Stimulated activated CD4-positive, alpha-beta T cell treated with anti-CD3 and anti-CD28 coated beads, TNF-alpha, amount 100 ng/mL, for 1 hour (primary cell): ENCODE measurements at places on chromosomes 5 and 9.

DNA sequence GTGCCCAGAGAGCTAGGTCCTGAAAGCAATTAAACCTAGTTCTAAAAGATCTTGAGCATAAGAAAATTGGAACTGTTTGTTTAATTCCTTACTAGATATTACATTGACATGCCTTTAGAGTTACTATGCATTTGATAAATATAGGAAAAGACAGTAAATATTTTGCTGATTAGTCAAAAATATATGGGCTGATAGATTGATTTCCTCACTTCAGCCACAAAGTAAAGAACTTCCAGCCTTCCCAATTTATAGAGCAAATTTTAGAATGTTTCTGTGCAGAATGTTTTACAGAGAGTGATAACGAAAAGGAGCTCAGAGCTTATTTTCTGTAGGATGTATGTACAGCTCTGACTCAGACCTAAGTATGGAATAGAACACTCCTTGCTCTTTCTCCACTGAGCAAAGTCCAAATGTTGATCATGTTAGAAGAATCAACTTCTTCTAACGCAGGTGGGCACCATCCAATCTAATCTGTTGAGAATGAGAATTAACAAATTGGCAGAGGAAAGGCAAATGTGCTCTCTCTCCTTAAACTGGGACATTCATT, 72.9 kb upstream of the PAM start:
- DNase-seq, result no peak

DNA sequence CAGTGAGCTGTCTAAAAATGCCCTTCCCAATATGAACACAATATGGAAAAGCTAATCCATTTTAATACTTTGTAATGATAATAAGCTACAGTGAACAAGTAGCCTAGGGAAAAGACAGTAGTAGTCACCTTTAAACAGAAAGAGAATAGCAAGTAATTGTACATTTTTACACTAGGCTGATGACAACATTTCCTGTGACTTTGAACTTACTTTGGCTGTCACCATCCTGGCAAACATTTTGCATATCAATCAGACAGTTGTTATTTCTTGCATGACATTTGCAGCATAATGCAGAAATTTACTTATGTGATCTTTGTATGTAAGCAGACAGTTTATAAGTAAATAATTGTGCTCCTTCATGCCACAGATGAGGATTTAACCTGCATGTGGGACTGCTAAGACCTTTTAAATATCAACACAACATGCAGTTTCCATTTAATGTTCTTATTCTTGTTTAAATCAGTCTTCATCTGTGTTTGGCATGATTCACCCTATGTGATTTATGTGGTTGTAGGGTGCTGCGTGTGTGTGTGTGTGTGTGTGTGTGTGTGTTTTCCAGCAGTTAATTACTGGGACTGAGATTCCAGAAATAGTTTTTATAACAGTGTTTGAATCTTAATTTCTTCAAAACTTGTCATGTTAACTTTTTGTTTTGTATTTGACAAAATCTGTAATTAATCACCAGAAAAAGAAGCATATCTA, 997.1 kb upstream of the ARRDC3 start:
- no peak for DNase-seq

DNA sequence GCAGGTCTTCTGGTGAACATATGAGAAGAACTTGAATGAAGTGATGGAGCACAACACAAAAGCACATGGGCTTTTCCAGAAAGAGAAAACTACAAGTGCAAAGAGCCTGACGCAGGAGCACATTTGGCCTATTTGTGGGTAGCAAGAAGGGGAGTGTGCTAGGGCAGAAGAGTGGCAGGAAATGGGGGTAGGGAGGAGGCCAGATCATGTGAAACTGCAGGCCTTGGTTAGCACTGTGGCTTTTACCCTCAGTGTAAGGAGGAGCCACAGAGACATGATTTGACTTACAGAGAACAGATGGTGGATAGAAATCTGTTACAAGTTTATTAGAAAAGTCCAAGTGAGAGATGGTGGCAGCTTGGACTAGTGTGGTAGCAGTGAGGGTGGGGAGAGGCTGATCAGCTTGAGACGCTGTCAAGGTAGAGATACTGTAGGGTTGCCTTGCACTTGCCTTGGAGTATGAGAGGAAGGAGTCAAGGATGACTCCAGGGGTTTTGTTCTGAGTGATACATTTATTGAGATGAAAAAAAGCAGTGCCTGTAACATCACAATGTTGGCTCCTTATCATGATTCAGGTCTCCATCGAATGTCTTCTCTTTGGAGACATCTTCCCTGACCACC, 126.7 kb downstream of the PPP2R2B start:
- peak; percentile 8 for DNase-seq

GRCh38 chr5:127564002-127564769, 46.7 kb downstream of the PRRC1 start:
- DNase-seq, result peak; percentile 2

- no peak for DNase-seq
Measured at GRCh38 chr9:37992924-37993349, 76.1 kb downstream of the SHB start.

- no peak for DNase-seq
Measured at GRCh38 chr5:178992291-178992895, 2.7 kb downstream of the GRM6 start.

DNA sequence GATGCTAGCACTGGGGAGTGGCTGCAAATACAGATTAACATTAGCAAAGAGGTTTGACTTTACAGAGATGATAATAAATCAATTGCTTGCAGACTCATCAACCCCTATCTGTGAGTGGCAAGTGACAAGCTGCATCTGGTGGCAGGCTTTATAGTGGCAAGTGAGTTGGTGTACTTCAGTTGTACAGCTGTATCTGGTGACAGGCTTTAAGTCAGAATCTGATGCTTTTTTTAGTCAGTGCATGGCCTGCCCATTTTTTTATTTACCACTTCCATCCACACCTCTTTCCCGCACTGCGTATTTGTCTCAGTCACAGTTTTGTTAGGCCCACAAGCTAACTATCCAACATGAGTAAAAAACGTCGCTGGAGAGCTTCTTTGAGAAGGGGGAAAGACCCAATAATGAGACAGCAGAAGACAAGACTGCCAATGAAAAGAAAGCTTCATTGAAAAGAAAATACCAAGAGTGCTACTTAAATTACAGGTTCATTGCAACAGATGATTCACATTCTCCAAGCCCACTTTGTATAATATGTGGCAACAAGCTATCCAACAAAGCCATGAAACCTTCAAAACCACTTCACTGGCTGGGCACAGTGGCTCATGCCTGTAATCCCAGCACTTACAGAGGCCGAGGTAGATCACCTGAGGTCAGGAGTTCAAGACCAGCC, 23.1 kb downstream of the ANP32B start:
- DNase-seq, result no peak

DNA sequence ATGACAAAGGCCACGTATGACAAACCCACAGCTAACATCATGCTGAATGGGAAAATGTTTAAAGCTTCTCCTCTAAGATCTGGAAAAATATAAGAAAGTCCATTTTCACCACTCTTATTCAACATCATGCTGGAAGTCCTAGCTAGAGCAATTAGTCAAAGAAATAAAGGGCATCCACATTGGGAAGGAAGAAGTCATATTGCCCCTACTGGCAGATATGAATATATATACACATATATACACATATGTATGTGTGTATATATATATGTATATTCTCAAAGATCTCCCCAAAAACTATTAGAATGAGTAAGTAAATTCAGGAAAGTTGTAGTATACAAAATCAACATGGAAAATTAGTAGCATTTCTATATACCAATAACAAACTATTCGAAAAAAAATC, 17.1 kb downstream of the APBA1 start:
- no peak for DNase-seq

DNA sequence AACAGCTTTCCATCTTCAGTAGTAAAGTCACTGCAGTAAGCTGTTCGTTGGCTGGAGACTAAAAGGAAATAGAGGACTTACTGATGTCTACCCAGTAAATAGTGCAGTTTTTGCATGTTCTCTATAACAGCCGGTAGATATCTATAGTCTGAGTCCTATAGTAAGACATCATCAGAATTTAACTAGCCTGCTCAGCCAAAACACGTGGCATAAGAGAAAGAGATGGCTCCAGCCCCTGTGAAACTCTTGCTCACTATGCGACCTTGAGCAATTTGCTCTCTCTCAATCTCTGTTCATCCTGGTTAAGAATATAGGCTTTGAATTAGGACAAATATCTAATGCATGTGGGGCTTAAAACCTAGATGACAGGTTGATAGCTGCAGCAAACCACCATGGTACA, 201.6 kb upstream of the PAPPA start:
- DNase-seq, result no peak

GRCh38 chr5:79853676-79854418, 137.2 kb downstream of the MTX3 start:
- no peak for DNase-seq

GRCh38 chr5:139426203-139426885, 13.0 kb downstream of the DNAJC18 start:
- DNase-seq, result no peak

- no peak for DNase-seq
Measured at GRCh38 chr5:144203750-144204596, 33.3 kb downstream of the KCTD16 start.

DNA sequence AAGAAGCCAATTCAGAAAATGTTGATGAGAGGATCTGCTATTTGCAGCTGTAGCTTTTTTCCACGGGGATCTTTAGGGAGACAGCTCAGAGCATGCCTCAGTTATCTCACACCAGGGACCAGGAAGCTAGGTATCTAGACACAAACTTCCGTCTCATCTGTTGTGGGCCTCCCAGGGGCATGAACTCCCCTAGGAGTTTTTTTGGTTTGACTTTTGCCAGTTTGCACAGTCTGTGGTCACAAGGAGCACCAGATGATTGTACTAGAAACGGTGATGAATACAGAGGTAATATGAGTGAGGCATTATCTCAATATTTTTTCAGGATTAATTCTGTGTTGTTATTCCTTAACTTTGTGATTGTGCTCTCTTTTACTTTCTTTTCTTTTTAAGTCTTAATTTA, 533.2 kb upstream of the SEMA6A start:
- no peak for DNase-seq

DNA sequence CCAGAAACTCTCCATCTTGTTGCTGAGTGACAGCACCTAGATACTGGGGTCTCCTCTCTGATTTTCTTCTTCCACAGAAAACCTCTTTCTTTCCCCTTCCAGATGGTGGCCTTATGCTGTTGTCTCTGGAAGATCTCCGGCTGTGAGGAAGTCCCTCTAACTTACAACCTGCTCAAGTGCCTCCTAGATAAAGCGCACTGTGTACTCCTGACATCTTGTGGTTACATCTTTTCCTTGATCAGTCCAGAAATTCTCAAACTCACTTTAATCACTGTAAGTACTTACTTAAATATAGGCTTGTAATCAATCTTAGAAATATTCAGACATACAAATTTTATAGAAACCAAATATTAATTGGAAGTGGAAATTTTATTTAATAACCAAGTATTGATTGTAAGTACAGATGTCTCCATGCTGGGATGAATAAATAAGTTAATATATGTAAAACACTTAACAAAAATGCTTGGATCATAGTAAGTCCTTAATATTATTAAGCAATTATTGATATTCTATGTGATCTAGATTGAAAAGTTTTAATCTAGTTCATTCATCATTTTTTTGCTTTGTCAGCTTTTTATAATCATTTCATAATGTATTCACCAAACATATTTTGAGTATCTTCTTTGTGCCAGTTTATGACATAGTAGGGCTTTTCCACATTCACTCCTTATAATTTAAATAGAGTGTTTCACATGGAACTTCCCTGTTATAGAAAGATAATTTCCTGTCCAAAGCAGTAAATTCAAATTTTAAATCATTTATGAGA, 1381.4 kb upstream of the CDH6 start:
- no peak for DNase-seq

- DNase-seq, result no peak
Measured at GRCh38 chr5:170630226-170630625, 126.4 kb downstream of the KCNIP1 start.

DNA sequence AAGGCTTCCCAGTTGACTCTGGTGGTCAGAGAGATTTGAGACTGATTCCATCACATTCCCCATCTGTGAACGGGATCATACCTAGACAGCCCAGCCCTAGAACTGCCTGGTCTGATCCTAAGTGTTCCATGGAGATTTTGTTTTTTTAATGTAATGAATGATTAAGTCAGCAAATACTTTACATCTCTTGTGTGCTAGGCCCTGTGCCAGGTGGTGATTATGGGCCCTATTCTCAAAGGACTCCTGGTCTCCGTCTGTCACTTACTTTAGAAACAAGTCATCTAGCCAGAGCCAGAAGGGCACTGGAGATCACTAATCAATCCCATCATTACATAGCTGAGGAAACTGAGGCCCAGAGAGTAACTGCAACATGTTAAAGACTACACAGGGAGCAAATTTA, 1.1 kb upstream of the GPX3 start:
- DNase-seq, result no peak

DNA sequence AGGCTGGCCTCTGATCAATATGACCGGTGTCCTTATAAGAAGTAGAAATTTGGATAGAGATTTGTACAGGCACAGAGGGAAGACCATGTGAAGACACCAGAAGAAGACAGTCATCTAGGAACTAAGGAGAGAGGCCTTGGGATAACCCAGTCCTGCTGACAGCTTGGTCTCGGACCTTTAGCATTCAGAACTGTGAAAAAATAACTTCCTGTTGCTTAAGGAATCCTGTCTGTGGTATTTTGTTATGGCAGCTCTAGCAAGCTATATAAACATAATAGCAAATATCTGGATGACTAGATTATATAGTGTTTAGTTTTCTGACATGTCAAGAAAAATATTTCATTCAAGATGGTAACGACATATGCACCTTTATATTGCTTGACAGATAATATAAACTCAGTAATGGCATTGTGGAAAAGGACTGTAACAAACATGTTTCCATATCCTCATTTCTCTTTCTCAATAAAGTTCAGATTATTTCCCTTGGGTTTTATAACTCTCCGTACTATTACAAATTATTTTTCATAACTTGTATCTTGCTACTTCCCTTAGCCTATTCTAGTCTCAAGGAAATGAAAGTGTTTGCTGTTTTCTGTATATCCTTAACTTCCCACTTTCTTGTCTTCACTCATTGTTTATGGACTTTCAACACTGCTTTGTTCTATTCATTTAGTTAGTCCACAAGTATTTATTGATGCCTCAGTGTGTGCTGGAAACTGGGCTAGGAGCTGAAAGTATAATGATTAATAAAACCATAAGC, 62.4 kb downstream of the KIAA1958 start:
- no peak for DNase-seq

- no peak for DNase-seq
Measured at GRCh38 chr9:132647355-132647754, 22.4 kb downstream of the DDX31 start.

DNA sequence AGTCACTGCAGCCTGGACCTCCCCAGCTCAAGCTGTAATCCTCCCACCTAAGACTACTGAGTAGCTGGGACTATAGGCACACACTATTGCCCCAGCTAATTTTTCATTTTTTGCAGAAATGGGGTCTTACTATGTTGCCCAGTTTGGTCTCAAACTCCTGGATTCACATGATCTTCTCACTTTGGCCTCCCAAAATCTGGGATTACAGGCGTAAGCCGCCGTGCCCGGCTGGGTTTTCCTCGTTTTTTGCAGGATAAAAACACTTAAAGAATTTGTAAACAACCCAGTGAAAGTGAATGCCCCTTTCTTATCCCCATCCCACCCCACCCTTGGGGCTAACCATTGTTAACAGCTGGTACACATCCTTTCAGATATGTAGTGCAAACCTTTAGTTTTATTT, 7.7 kb downstream of the CLTB start:
- no peak for DNase-seq
